ENCODE measurements at places on chromosomes 4 and X. TPM values are rescaled to one million over a fixed set of nuclear protein-coding genes. Genes with fewer than 3 reads are reported as not detected.

The CLTRN gene
- 0.42 TPM for total RNA-seq

DNA sequence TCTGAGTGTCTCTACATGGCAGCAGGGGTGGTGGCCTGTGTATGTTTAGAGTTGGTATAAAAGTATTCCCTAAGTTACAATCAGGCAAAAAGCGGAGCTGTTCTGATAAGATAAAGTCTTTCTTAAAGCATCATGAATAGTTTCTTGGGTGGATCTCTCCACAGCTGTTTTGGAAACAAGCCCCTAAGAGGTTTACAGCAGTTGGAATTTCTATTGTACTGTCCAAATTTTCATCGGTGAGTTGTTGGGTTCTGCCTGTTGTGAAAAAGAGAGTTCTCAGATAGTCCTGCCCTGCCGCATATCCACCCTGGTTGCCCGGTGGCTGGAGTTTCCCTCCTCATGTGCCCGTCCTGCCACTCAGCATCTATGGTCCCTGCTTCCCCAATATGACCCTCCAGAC is 50.1 kb downstream of the C4orf51 start:
- no peak for DNase-seq

The CTSO gene
- total RNA-seq: 0.23 TPM

GRCh38 chr4:144705601-144706590 is 59.9 kb downstream of the HHIP start:
- peak; percentile 50 for DNase-seq

The NOA1 gene
- 27.4 TPM for total RNA-seq

- peak; percentile 7 for DNase-seq
Measured at GRCh38 chrX:23661671-23662070, 5.6 kb upstream of the PRDX4 start.

The AWAT2 gene
- total RNA-seq: not detected

- DNase-seq: no peak
Measured at GRCh38 chrX:136812286-136812685, 31.6 kb upstream of the ARHGEF6 start.

DNA sequence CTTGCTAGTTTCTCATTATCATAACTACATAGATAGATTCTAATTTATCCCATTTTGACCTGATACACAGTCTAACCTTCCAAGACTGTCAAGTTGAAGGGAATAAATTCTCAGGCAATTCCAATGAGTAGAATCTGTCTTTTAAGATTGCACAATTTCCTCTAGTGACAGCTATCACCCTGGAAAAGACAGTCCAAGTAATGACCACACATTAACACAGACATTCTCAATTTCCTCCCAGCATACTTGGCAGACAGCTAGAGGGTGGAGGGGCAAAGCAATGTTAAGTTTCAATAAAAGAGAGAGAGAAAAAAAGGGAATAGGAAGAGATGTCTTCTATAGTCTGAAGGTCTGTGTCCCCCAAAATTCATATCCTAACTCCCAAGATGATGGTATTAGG is 234.7 kb downstream of the LDB2 start:
- no peak for DNase-seq

DNA sequence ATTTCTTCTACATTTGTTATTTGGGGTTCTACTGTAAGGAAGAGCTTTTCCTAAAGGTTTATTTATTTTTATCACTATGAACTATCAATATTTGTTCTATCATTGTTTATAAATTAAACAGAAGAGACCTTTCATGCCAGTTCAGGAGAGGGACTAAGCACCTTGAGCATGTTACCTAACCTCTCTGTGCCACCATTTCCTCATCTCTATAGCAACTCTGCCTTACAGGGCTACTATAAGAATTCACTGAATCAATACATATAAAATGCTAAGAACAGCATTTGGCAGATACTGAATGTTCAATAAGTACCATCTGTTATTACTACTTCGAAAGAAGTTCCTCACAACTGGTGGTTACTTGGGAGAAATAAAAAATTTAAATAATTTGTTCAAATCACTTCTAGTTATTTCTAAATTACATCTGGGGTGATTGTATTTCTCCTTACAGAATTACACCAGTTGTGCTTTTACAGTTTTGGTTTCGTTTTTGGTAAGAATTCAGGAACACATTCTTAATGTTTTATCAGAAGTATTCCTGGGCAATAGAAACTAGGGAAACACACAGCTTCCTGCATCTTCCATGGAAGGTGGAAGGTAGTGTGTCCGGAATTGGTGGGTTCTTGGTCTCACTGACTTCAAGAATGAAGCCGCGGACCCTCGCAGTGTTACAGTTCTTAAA is 32.9 kb downstream of the EREG start:
- no peak for DNase-seq

GRCh38 chrX:97398030-97398551 is 514.4 kb downstream of the RPA4 start:
- DNase-seq: peak; percentile 8

The GCNA gene
- 0.48 TPM for total RNA-seq

DNA sequence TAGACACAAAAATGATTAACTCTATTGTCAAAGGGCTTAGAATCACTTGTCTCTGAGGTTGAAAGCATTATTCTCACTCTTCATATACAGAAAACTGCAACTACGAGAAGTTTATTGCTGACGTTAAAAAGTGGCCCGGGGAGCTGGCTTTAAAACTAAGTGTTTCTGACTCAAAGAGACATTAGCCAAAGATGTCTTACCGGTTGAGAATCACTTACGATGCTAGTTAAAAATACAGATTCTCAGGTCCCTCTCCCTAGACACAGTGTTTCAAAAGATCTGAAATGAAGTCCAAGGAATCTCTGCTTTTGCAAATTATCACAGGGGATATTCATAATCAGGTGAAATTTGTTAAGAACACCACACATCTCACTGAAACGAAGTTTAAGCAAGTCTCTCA is 1.2 kb downstream of the GNPDA2 start:
- DNase-seq: peak; percentile 11

DNA sequence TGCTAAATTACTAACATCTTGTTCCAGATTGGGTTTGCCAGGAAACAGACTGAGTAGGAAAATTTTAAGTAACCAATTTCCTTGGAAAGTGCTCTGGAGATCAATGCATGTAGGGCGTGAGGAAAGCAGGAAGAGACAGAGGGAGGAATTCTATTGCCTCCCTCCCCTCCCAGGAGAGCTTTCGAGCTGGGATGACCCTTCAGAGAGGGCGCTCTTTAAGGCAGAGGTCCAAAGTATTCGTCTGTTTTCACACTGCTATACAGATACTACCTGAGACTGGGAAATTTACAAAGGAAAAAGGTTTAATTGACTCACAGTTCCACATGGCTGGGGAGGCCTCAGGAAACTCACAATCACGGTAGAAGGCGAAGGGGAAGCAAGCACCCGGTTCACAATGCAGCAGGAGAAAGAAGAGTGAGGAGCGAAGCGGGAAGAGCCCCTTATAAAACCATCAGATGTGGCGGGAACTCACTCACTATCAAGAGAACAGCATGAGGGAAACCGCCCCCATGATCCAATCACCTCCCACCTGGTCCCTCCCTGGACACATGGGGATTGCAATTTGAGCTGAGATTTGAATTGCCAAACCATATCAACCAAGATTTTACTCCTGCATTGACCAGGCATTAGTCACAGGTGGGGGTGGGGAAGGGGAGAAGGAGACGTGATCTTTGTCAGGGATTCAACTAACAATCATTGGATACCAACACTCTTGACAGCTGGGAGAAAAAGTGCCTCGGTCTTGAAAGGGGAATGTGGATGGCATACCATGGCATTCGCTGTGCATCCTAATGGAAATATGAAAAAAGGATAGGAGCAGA is 63.8 kb downstream of the SLITRK2 start:
- DNase-seq: no peak
